Keratinocyte (primary cell): ENCODE measurements at places on chromosomes 13 and 19.

- no peak for DNase-seq
These were observed 68.4 kb upstream of the TM9SF2 start for GRCh38 chr13:99432609-99433542.

- DNase-seq: no peak
These were observed 147.6 kb downstream of the ZIC5 start for GRCh38 chr13:99823961-99824360.

GRCh38 chr19:13717194-13717643, 47.1 kb upstream of the MRI1 start:
- no peak for DNase-seq

- no peak for DNase-seq
These were observed 651.2 kb upstream of the MIR17HG start for GRCh38 chr13:90696254-90696653.

DNA sequence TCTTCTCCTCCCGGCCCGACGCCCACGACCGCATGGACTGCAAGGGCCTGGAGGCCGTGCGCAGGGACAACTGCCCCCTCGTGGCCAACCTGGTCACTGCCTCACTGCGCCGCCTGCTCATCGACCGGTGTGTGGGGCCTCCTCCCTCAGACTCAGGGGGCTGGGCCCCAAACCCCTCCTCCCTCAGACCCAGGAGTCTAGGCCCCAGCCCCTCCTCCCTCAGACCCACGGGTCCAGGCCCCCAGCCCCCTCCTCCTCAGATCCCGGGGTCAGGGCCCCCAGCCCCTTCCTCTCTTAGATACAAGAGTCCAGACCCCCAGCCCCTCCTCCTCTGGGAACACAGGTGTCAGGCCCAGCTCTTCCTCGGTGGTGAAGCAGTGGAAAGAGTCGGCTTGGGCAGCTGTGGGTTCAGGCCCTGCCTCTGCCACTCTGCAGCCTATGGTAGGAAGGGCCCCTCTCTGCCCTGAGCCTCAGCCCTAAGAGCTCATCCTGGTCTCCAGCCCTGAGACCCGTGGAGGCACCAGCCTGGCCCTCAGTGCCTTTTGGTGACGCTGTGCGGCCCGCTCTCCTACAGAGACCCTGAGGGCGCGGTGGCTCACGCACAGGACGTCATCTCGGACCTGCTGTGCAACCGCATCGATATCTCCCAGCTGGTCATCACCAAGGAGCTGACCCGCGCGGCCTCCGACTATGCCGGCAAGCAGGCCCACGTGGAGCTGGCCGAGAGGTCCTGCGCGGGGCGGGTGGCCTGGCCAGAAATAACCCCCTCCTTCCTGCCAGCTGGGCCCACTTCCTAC, 3.7 kb upstream of the SPIB start:
- DNase-seq: no peak
